ENCODE measurements at places on chromosomes 16 and 17.

- DNase-seq: no peak
Measured at GRCh38 chr17:60160829-60161501, 11.2 kb downstream of the CA4 start.

GRCh38 chr16:35598696-35599332 lies 2139.4 kb downstream of the TP53TG3F start:
- DNase-seq: no peak

DNA sequence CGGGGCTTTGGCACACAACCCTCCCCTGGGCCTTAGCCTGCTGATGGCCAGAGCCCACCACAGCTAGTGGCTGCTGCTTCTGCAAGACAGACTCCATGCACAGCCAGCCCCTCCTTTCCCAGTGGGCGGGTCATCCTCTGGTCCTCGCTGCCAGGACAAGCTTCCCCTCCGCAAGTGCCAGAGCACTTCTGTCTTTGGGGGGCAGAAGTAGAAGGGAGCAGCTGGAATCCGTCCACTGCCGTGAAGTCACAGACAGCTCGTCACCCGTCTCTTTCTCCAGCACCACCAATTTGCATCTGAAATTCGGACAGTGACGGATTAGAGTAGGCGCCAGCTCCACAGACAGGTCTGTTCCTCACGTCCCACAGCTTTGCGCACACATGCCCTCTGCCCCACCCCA lies 31.3 kb upstream of the NAT9 start:
- no peak for DNase-seq

- DNase-seq: peak; percentile 44
Measured at GRCh38 chr16:89917773-89918452, 749 bp upstream of the MC1R start.

DNA sequence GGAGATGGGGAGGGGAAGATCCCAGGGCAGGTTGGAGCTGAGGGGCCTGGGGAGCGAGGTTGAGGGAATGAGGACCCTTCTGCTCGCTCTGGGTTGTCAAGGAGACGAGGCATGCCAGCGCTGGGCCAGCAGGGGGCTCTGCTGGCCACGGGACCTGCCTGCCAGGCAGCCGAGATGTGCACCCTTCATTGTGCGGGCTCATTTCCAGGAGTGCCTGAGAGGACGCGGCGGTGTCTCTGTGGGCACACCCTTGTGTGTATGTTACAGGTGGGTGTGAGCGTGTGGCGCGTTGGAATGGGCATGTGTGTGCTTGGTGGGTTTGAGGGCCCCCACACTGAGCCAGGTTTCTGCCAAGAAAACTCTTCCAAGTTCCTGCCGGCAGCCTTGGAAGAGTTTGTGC lies 15.9 kb downstream of the ARHGAP23 start:
- peak; percentile 28 for DNase-seq

GRCh38 chr17:48457080-48457836 lies 27.2 kb upstream of the SKAP1 start:
- DNase-seq: peak; percentile 67

DNA sequence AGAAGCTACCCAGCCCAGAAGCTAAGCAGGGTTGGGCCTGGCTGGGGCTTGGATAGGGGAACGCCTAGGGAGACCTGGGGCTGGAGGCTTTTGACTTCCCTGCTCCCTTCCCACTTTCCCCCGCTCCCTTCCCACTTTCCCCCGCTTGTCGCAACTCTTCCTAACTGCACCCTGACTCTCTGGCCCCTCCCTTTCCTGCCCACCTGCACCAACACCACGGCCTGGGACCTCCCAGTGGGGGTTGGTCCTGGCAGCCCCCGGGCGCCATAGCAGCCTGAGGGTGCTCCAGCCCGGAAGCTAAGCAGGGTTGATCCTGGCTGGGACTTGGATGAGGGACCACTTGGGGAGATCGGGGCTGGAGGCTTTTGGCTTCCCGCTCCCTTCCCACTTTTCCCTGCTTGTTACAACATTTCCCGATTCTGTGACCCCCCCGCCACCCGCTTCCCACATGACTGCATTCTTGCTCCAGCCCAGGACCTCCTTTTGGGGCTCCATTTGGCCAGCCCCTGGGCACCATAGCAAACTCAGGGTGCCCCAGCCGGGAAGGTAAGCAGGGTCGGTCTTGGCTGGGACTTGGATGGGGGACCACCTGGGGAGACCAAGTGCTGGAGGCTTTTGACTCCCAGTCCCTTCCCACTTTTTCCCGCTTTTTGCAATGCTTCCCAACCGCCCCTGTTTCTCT lies 2287.0 kb downstream of the TP53TG3F start:
- no peak for DNase-seq

DNA sequence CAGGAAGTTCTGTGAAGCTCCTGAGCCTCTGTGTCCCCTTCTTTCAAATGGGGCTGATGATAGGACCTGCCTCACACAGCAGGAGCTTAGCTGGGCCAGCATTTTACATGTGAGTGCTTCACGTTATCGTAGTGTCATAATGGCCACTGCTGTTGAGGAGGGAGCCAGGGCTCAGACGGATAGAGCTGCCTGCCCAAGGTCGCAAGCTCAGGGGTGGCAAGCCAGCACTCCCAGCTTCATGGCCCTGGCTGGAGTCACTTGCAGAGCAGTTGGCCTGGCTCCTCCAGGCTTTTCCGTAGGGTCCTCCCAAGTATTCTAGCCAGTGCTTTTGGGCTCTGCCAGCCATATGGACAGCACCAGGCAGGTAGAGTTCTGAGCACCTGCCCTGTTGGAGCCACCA lies 115.1 kb downstream of the SOCS1 start:
- DNase-seq: no peak

GRCh38 chr17:18011286-18011685 lies 27.7 kb downstream of the ATPAF2 start:
- no peak for DNase-seq

DNA sequence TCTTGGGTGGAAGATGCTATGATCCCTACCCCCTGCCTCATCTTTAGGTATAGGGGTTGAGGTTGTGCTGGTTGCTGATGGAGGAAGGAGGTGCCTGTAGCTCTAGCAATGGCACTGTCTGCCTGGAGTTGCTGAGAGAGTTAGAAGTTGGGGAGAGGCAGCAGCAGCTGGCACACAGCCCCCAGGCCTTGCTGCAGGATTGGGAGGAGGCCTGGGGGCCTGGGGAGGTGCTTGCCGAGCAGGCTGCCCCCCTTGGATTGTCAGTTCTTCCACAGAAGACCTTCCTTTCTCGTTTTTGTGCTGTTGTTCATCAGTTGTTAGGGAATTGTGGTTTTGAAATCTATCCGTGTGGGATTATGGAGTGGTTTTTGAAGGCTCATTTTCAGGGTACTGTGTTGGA lies 52.9 kb downstream of the SEC14L1 start:
- DNase-seq: no peak

- no peak for DNase-seq
Measured at GRCh38 chr17:51802544-51802943, 356.0 kb downstream of the CA10 start.

DNA sequence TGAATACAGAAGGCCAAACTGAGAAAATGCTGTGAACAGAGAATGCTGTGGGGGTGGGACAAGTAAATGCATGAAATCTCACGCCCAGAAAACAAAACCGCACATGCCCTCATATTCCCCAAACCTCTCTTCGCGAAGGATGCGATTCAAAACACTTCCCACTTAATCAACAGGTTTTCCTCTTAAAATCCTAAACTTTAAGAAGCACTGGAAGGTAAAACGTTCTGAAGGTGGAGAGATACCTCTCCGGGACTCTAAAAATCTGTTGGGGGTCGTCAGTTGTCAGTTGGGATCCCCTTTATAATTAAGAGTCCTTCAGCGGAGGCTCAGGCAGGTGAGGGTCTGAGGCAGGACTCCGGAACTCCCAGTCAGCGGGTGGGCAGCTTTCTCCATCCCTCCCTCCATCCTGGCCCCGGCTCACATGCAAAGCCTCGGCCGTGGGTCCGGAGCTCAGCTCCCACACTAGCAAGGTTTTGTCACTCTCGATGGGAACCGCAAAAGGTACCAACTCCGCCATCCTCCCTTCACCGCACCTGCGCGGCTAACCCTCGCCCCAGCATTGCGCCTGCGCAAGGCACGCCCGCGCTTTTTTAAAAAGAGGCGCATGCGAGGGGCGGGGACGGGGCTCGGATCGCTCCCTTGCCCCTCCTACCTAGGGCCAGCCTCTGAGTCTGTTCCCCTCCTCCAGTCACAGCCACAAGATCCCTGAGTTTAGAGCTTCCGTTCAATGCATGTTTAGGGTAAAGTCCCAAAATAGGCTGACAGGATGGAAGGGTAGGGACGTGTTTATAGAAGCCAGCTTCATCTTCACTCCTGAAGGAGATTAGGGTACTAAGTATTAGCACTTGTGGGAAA lies at the start of gene RDM1:
Gene RDM1, minus strand, starts transcription at position 563 of the 855 bp plus-strand sequence. Its CDS starts 46 bp downstream, at position 517.
- peak; percentile 42 for DNase-seq

DNA sequence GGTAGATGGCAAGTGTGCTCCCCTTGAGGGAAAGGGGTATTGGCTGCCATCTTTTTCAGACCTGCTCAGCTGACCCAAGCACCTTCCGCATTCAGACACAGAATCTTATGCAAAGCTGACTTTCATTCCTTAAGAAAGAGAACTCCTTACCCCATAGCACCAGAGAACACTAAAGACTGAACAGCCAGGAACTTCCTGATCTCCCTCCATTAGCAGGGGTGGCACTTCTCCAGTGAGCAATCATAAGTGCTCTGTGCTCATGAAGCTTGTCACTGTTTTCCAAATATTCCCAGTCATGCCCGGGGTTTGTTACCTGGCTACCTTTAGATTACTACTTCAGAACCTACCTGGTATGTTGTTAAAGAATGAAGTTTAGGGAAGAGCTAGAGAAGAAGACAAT lies 11.9 kb downstream of the HSD17B2 start:
- DNase-seq: no peak

GRCh38 chr17:17180141-17180603 lies 26.0 kb downstream of the PLD6 start:
- DNase-seq: no peak

DNA sequence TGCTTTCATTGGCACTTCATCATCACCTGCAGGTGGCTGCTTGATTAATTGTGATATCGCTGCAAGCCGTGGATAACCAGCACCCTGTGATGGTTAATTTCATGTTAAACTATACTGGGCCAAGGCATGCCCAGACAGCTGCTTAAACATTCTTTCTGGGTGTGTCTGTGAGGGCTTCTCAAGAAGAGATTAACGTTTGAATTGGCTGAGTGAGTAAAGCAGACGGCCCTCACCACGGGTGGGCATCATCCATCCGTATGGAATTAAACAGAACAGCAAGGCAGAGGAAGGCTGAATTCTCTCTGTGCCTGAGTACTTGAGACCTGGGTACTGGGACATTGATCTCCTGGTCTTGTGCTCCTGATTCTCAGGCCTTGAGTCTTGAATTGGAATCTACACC lies 7.1 kb upstream of the ZNF213 start:
- DNase-seq: no peak

DNA sequence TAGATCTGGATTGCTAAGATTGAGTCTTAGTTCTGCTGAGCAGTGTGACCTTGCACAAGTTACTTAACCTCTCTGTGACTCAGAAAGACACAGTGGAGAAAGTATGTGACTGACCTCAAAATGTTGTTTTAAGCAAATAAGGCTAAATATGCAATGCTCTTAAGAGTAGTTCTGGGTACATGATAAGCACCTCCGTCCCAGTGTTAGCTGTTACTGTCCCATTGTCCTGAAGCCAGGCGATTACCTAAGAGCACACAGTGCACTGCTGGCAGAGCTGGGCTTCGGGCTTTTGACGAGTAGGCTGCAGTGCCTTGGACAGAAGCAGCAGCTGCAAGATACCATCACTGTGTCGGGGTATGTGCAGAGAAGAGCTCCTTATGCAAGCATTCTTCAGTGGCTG lies 32.7 kb upstream of the FOXF1 start:
- DNase-seq: no peak

DNA sequence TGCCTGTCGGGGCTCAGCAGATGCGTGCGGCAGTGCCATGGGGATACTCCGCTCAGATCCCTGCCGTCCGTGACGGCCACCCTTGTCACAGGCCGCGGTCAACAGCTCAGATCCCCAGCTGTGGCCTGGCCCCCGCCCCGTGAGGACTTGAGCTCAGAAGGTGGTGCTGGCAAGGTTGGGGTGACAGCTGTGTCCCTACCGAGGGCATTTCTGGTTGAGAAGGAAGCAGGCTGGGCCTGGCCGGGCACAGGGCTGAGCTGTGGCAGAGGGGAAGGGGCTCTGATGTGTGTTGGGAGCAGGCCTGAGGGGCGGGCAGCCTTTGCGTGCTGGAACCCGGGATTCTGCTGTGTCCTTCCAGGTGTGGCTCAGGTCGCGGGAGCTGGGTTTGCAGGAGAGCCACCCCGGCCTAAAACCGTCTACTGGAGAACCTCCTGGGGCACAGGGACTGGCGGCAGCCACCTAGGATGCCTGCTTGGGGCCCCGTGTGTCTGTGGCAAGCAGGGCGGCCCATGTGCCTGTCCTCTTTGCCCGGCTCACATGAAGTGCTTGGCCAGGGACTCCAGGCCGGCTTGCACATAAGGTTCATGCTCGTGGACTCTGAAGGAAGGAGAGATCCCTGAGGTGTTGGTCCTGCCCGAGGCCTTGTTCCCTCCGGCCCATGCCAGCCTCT lies 5.1 kb downstream of the UBE2I start:
- no peak for DNase-seq

DNA sequence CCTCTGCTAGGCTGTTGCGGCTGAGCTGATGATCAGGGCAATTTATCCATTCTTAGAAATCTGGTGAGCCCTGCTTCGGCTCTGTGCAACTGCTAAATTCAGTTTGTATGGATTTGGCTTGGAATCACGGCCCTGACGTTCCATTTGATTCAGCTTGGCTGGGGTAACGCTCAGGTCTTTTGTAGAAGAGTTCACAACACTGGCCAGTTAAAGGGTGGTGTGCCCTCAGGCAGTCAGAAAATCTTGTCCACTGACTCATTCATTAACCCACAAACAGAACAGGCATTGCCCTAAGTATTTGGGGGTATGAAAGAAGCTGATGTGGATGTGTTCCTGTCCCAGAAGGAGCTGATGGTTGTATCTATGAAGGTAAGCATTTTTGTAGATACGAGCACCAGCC lies 53.9 kb downstream of the GNAO1 start:
- no peak for DNase-seq

DNA sequence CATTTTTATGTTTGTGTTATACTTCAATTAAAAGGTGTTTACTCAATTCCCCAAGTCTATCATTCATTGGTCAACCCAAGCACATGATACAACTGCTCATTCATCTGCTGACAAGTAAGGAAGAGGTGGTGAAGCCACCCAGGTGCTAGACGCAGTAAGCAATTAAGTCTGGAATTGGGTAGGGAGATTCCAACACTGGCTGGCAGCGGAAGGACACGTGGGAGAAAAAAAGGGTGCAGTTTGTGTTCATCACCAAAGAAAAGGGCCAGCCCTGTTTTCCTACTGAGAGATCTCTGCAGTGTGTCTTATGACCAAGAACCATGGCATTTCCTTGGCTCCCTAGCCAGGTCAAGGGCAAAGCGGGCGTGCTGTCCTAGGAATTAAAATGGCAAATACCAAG lies 11.8 kb upstream of the ZNF23 start:
- DNase-seq: no peak

- DNase-seq: no peak
Measured at GRCh38 chr16:5938607-5939006, 841.0 kb upstream of the EEF2KMT start.
